ENCODE measurements at places on chromosomes 5 and 9. TPM values are rescaled to one million over a fixed set of nuclear protein-coding genes. Genes with fewer than 3 reads are reported as not detected.

- H3K27ac ChIP-seq = no peak overlapping the region
- H3K27me3 ChIP-seq = no peaks in the 10 kb centered on the region
- peaks cover 19% of the 10 kb centered on the region for H3K4me1 ChIP-seq
- H3K4me3 ChIP-seq = no peak overlapping the region
Observed at GRCh38 chr5:168270476-168270875, 21.0 kb upstream of the WWC1 start.

GRCh38 chr5:94707359-94707758 lies 88.9 kb downstream of the SLF1 start:
- H3K27ac ChIP-seq = peak overlapping the region; percentile 27
- no peak overlapping the region for H3K4me3 ChIP-seq
- DNase-seq = peak; percentile 41
- peaks cover 33% of the 10 kb centered on the region for H3K4me1 ChIP-seq
- H3K27me3 ChIP-seq = no peaks in the 10 kb centered on the region

DNA sequence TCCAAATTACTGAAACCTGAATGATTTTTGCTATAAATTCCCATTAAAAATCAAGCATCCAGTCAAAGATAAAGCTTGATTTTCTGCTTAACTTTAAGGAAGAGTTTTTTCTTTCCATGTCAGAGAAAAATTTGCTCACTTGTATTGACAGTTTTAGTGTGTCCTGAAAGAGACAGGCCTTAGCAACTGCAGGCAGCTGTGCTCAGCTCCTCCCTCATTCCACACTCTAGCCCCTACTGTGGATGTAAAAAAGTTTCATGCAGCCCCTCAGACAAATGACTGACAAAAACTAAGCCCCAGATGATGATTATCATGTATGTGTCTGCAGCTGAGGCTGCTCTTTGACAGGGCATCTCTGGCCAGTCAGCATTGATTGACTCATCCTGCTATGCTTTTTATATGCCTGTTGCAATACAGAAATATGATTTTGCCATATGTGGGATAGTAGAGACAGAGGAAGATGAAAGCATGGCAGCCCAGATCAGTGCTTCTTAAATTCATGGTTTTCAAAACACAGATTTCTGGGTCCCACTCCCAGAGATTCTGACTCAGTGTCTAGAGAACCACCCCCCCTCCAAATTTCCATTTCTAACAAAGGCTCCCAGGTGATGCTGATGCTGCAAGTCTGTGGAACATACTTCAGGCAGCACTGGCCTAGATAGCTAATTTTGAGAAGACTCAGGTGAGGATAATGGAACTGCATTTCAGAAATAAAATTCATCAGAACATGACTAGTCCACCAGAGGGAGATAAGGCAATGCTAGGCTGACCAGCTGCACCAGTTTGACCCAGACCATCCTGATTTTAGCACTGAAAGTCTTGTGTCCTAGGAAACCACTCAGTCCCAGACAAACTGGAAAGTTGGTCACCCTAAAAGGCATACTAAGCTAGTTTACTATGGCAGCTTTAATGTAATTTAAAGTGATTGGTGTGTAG lies 298.7 kb upstream of the KCNN2 start:
- H3K27ac ChIP-seq = no peak overlapping the region
- no peaks in the 10 kb centered on the region for H3K27me3 ChIP-seq
- DNase-seq = no peak
- H3K4me3 ChIP-seq = no peak overlapping the region

BNIP1 gene
- total RNA-seq = 7.3 TPM

MARVELD2 gene
- total RNA-seq = 15.5 TPM

TLR4 gene
- 5.2 TPM for total RNA-seq

DNA sequence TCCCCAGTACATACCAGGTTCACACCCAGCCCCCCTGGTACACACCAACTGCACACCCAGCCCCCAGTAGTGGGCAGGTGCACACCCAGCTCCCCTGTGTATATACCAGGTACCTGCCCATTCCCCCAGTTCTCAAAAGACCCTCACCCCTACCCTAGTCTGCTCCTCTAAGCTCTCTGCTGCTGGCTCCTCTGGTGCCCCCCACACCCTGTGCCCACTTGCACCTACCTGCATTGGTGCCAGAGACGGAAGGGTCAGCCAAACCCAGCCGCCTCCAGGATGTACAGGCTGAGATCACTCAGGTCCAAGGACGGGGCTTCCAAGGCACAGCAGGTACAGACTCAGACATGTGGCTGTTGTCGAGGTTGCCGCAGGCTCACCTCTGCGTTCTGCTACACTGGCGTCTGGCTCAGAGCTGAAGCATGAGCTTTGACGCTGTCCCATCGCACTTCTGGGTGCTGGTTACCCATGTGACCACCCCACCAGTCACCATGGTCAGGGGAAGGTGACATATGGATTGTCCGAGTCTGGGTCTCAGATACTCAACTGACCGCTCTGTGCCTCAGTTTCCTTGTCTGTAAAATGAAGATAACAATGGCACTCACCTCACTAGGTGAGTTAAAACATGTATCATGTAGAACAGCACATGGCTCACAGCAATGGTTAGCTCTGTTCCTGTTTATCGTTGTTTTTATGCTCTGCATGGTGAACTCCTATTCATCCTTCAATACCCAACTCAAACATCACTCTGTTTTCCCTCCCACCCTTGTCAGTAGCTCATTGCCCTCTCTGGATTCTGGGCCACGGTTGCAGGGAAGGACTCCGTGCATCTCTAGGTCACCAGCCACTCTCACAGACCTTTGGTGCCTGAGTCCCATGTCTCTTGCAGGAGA lies 45.3 kb upstream of the SUSD3 start:
- no peaks in the 10 kb centered on the region for H3K27me3 ChIP-seq
- H3K36me3 ChIP-seq = no peaks in the 10 kb centered on the region
- no peak overlapping the region for H3K27ac ChIP-seq
- DNase-seq = no peak
- no peaks in the 10 kb centered on the region for H3K4me1 ChIP-seq

FKTN gene
- 6.6 TPM for total RNA-seq

DNA sequence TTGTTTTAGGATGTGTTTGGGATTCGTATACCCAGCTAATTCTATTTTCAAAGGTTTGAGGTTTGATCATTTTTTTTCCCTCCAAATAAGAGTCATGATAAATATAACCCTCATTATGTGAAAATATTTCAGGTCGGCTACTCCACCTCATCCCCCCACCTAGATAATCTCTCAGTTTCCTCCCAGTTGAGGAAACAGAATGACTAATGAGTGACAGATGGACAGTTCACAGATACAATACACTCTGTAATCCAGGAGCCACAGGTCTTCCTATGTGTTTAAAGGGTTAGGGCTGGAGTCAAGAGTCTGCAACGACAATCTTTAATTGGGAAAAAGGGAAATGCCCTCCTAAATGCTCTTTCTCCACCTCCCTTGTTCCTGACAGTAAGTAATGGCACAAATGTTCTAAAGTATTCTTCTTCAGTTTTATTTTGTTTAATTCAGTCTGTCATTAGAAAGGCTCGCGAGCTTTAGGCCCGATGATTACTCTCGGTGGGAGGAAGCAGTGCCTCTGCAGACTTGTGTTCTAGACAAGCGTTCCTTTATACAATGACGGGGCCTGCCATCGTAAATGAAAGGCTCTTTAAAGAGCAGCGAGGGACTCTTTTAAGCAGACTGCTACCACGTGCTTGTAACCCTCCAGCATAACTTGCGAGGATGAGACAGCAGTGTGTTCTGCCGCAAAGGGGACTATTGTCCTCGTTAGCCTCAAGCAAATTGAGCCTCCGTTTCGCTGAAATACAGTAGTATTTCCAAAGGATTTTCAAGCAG lies 69.0 kb downstream of the MEF2C start:
- no peak overlapping the region for H3K4me3 ChIP-seq
- no peaks in the 10 kb centered on the region for H3K4me1 ChIP-seq
- no peak overlapping the region for H3K27ac ChIP-seq
- no peaks in the 10 kb centered on the region for H3K27me3 ChIP-seq

- H3K27ac ChIP-seq = no peak overlapping the region
- no peak for DNase-seq
- H3K4me1 ChIP-seq = no peaks in the 10 kb centered on the region
- no peak overlapping the region for H3K4me3 ChIP-seq
- no peaks in the 10 kb centered on the region for H3K36me3 ChIP-seq
- no peaks in the 10 kb centered on the region for H3K27me3 ChIP-seq
Observed at GRCh38 chr9:19969721-19970120, 180.9 kb upstream of the SLC24A2 start.

GRCh38 chr5:65185468-65185867 lies 296.3 kb downstream of the ADAMTS6 start:
- H3K27me3 ChIP-seq = no peaks in the 10 kb centered on the region
- H3K27ac ChIP-seq = no peak overlapping the region
- no peaks in the 10 kb centered on the region for H3K36me3 ChIP-seq
- DNase-seq = no peak
- H3K4me1 ChIP-seq = no peaks in the 10 kb centered on the region
